ENCODE measurements at places on chromosomes 12 and 14.

- no peak for DNase-seq
Observed at GRCh38 chr12:15253990-15254389, 32.8 kb upstream of the RERG start.

DNA sequence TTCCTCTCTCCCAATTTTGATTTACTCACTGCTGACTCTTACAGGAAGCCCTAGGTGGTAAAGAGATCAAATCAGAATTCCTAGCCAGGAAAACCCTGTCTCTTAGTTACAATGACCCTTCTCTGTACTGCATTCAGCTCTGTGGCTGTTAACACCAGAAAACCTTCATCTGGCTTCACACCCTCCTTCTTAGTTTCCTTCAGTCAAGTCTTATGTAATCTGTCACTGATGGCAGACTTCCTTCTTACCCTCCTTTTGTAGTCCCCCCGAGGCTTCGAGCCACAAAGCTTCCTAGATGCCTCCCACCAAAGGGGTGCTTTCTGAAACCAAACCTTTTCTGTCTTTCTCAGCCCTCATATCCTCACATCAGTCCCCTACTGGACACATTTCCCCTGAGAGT, 16.5 kb downstream of the NGDN start:
- no peak for DNase-seq

DNA sequence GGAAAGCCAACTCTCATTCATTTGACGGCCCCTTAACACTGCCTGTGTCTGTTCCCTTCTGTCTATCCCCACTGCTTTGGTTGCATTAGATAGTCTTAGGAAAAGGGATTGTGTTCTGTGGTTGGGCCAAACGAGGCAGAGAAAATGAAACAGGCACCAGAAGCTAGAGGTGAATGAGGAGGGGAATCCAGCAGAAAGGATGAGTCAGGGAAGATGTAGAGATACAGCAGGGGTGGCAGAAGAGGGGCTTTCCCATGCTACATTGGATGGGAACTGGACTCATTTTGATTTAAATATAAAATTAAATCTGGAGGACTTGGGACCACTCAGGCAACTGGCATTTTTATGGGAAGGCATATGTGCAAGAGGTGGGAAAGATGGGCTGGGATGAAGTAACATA, 43.3 kb downstream of the OTOGL start:
- DNase-seq = no peak

DNA sequence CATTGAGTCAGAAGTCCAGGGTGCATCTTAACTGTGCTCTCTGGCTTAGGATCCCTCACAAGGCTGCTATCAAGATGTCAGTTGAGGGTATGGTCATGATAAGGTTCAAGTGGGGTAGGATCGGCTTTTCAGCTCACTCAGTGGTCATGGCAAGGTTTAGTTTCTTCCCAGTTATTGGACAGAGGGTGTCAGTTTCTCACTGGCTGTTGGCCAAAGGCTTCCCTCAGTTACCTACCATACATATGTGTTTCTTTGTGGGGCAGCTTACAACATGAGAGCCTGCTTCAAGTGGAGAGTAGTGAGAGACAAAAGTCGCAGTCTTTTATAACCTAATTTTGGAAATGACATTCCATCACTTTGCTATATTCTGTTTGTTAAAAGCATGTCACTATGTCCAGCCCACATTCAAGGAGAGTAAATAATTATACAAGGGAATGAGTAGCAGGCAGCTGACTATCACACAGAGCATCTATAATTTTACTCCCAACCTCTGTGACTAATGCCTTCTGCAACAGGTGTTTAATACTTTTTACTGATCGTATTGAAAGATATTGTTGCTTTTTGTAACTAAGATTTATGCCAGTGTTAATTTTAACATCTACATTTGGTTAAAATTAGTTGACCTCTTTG, 572.8 kb upstream of the FBXO33 start:
- DNase-seq = no peak

- DNase-seq = no peak
Observed at GRCh38 chr14:68695856-68696255, 97.0 kb downstream of the ZFP36L1 start.

Data from NCI-H1694 (cell line).